Neural progenitor cell (in vitro differentiated cells): ENCODE measurements at places on chromosomes 16 and 17. TPM values are rescaled to one million over a fixed set of nuclear protein-coding genes. Genes with fewer than 3 reads are reported as not detected.
A peak's percentile ranks its signal among the peaks of the same experiment; 100 is the strongest.

The ASIC2 gene
- 0.87 and 2.3 TPM in 2 replicates for total RNA-seq

The LRRC3C gene
- total RNA-seq: not detected in 2 replicates

The CA5A gene
- total RNA-seq: not detected in 2 replicates

The LUC7L gene
- 198 and 231 TPM in 2 replicates for total RNA-seq

The PIRT gene
- not detected in 2 replicates for total RNA-seq

The PIPOX gene
- 3.7 and 8.8 TPM in 2 replicates for total RNA-seq

The ADORA2B gene
- total RNA-seq: 1.9 and 4.4 TPM in 2 replicates

The PSMC3IP gene
- 22.8 and 23.7 TPM in 2 replicates for total RNA-seq

The DPEP2 gene
- total RNA-seq: not detected in 2 replicates

The TMEM235 gene
- total RNA-seq: 0.09 TPM in 1 of 2 replicates, not detected in the other

The NOTUM gene
- 0.25 TPM in 1 of 2 replicates, not detected in the other for total RNA-seq

The CDK5RAP3 gene
- total RNA-seq: 104 and 168 TPM in 2 replicates

GRCh38 chr17:62674363-62674739, 46.9 kb downstream of the MRC2 start:
- no peak for DNase-seq
- no peak overlapping the region for H3K4me3 ChIP-seq
- H3K36me3 ChIP-seq: no peaks in the 10 kb centered on the region
- no peaks in the 10 kb centered on the region for H3K4me1 ChIP-seq
- no peak overlapping the region for H3K27ac ChIP-seq
- no peaks in the 10 kb centered on the region for H3K27me3 ChIP-seq

DNA sequence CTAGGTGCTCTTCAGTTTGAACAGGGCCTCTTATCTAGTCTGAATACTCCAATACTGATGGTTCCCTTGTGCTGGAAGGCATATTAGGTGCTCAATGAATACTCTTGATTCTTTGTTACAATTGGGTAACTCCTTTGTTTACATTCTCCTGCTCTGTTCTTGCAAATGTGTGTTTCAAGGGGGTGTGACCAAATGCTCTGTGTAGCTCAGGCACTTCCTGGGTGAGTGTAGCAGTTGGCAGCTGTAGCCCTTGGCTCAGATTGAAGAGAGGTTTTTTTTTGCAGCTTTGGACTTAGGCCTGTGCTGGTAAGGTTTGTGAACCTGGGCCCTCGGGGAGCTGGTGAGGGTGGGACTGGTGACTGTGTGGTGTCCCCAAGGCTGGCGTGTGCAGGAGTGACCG, 20.2 kb downstream of the TBCD start:
- H3K36me3 ChIP-seq: peaks cover 14% of the 10 kb centered on the region
- no peak for DNase-seq
- H3K4me3 ChIP-seq: no peak overlapping the region
- H3K27ac ChIP-seq: no peak overlapping the region
- no peaks in the 10 kb centered on the region for H3K4me1 ChIP-seq
- no peaks in the 10 kb centered on the region for H3K27me3 ChIP-seq

DNA sequence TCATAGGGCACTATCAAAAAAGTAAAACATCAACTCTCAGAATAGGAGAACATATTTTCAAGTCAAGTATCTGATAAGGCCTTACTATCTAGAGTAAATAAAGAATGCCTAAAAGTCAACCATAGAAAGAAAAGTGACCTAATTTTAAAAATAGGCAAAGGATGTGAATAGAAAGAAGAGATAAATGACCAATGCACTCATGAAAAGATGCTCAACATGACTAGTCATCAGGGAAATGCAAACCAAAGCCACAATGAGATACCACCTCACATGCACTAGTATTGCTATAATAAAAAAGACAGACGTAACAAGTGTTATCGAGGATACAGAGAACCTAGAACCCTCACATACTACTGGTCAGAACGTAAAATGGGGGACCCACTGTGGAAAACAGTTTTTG, 90.8 kb downstream of the DYNLRB2 start:
- no peak for DNase-seq
- H3K27ac ChIP-seq: no peak overlapping the region
- H3K4me3 ChIP-seq: no peak overlapping the region
- H3K27me3 ChIP-seq: no peaks in the 10 kb centered on the region

GRCh38 chr17:39605492-39606433, 2.0 kb downstream of the NEUROD2 start:
- no peaks in the 10 kb centered on the region for H3K36me3 ChIP-seq
- peak; percentile 79 for DNase-seq
- peaks cover 23% of the 10 kb centered on the region for H3K4me1 ChIP-seq

DNA sequence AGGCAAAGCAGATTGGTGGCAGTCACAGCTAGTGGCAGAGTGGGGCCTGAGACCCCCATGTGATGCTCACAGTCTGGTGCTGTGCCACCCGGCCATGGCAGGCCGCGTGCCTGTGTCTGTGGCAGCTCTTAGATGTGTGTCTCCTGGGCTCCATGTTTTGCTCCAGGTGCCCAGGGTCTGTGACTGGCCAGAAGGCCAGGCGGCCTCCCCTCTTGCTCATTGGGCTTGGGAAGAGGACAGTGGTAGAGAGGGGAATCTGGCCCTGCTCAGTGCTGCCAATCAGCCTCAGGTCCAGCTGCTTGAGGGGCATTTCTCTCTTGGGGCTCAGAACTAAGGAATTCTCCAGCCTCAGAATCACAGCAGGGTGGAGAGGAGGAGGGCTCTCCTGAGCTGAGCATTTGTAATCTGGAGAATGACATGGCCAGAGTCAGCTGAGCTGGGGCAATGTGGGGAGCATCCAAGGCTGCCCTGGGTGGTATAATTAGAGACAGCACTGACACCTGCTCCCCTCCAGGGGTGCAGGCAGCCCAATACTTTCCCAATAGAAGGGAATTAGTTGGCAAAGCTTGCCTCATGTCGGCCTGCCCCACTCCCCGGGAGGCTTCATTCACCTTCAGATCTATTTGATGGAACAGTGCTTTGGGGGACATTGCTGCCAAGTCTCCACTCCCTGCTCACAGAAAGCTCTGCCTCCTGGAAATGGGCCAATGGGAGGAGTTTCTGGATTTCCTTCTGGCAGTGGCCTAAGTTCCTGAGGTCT, 2.7 kb upstream of the LASP1NB start:
- DNase-seq: peak; percentile 83
- no peaks in the 10 kb centered on the region for H3K36me3 ChIP-seq
- H3K4me1 ChIP-seq: peaks cover 32% of the 10 kb centered on the region
- H3K27ac ChIP-seq: peak overlapping the region; percentile 88

- DNase-seq: peak; percentile 60
- peaks cover 43% of the 10 kb centered on the region for H3K4me1 ChIP-seq
- H3K36me3 ChIP-seq: no peaks in the 10 kb centered on the region
- no peak overlapping the region for H3K27ac ChIP-seq
- H3K27me3 ChIP-seq: no peaks in the 10 kb centered on the region
Observed at GRCh38 chr16:19879241-19879792, 5.3 kb downstream of the GPRC5B start.

- no peak overlapping the region for H3K27ac ChIP-seq
- no peaks in the 10 kb centered on the region for H3K36me3 ChIP-seq
- H3K4me1 ChIP-seq: no peaks in the 10 kb centered on the region
- no peak for DNase-seq
- no peak overlapping the region for H3K4me3 ChIP-seq
- peaks cover 39% of the 10 kb centered on the region for H3K27me3 ChIP-seq
Observed at GRCh38 chr17:47774331-47774730, 41.3 kb downstream of the TBX21 start.

DNA sequence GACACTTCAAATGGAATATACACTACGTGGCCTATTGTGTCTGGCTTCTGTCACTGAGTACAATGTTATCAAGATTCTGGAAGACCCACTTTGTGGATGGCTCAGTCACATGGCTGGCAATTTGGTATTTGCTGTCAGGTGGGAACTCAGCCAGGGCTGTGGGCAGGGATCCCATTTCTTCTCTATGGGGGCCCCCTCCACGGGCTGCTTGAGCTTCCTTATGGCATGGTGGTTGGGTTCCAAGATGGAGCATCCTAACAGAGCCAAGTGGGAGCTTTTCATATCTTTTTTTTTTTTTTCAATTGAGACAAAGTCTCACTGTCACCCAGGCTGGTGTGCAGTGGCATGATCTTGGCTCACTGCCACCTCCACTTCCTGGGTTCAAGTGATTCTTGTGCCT, 18.0 kb upstream of the CEP20 start:
- no peak for DNase-seq
- H3K27ac ChIP-seq: no peak overlapping the region
- H3K36me3 ChIP-seq: no peaks in the 10 kb centered on the region
- no peaks in the 10 kb centered on the region for H3K4me1 ChIP-seq
- H3K27me3 ChIP-seq: no peaks in the 10 kb centered on the region

DNA sequence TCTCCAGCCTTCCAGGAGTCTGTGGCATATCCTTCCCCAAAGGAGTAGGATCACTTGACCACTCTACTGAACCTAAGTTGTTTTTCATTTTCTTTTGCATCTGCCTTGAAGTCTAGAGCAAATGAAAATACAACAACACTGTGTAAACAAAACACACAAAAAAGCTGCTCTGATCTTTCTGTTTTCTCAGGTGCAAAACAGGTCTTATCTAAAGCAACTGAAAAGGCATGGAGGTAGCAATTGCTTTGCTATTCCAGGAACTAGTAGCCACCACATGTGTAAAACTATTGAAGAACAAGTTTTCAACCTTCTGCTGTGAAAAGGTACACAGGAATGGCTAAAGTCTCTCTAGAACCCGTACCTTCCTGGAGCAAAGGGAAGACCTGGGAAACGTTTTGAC, 127.1 kb downstream of the PITPNC1 start:
- H3K4me1 ChIP-seq: no peaks in the 10 kb centered on the region
- H3K27ac ChIP-seq: no peak overlapping the region
- no peak overlapping the region for H3K4me3 ChIP-seq
- DNase-seq: no peak
- no peaks in the 10 kb centered on the region for H3K27me3 ChIP-seq

DNA sequence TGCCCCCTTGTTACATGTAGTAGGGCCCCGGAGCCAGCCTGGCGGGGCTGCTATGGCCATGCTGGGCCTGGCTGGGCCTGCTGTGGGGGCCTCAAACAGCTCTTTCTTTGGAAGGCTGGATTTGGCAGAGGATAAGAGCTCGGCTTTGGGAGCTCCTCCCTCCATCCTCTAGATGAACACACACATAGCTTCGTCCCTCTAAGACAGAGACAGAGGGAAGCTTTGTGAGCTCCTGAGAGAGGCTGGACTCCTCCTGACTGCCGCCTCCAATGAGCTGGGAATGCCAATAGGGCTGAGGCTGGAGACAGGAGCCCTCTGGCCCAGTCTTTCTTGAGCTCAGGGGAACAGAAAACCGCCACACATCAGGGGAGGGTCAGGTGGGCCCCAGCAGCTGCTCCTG, 37.3 kb upstream of the CDC42EP4 start:
- peak; percentile 86 for DNase-seq
- H3K4me3 ChIP-seq: no peak overlapping the region
- H3K36me3 ChIP-seq: no peaks in the 10 kb centered on the region
- H3K27ac ChIP-seq: peak overlapping the region; percentile 75
- peaks cover 33% of the 10 kb centered on the region for H3K4me1 ChIP-seq

DNA sequence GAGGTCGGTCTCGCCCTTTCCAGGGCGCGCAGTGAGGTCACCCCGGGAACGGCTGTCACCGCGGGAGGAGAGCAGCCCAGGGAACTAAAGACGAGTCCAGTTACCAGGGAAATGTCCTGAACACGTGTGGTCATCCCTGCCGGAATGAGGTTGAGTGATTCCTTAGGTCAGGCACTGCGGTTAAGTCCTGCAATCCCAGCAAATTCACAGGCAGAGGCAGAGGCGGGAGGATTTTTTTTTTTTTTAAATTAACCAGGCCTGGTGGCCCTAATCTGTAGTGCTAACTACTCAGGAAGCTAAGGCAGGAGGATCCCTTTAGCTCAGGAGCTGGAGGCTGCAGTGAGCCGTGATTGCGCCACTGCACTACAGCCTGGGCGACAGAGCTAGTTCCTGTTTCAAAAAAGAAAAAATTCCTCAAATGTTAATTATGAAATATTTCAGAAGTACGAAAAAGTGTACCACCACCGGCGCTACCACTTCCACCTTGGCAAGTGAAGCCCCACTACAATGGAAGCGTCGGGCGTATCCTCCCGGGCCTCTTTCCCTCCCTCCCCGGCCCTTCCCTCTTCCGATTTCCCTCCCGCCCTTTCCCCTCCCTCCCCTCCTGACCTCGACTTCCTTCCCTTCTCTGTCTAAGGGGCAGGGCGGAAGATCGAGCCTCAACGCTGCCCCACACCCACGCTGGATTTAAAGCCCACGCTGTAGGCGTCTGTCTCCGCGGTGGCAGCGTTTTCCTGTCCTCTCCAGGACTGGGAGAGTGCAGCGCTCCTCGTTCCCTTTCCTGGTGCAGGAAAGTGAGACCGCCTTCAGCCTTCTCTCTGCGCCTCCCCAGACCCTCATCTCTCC, 27.3 kb downstream of the SLFN11 start:
- no peak overlapping the region for H3K27ac ChIP-seq
- H3K4me3 ChIP-seq: peak overlapping the region; percentile 45
- H3K4me1 ChIP-seq: no peaks in the 10 kb centered on the region
- no peaks in the 10 kb centered on the region for H3K36me3 ChIP-seq
- peak; percentile 38 for DNase-seq

DNA sequence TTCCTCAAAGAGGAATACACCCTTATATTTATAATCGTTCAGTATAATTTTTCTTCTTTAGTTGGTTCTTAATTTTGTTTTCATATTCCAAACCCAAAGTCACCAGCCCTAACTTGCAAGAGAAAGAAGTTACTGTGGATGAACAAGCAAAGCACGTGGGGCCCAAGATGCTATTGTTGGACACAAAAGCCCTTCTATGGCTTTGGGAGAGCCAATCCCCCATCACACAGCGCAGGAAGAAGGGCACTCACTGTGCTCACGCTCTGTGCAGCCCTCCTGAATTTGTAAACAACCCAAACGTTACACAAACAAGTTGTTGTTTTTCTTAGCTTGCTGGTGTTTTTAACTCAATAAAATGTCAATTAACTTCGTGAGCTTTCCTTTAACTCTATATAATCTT, 22.5 kb downstream of the SPPL2C start:
- no peak overlapping the region for H3K27ac ChIP-seq
- H3K4me3 ChIP-seq: no peak overlapping the region
- H3K4me1 ChIP-seq: peaks cover 19% of the 10 kb centered on the region
- H3K36me3 ChIP-seq: no peaks in the 10 kb centered on the region
- no peaks in the 10 kb centered on the region for H3K27me3 ChIP-seq
- no peak for DNase-seq

DNA sequence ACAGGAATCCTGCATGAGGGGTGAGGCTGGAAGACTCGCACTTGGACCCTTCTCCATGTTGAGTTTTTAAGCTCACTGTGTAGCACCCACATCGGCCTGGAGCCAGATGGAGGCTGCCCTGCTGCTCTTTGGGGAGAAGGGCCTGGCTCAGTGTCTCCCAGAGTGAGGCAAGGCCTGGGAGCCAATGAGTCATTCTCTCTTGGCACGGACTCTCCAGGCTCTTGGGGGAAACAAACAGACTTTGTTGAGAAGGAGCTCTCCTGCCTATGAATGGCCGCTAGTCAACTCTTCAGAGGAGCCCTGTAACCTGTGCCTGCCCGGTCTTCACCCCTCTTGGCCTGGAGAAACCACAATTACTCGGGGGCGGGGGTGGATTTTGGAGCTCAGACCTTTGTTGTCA, 50.8 kb upstream of the MAF start:
- peaks cover 6% of the 10 kb centered on the region for H3K4me1 ChIP-seq
- H3K27me3 ChIP-seq: no peaks in the 10 kb centered on the region
- DNase-seq: no peak
- no peaks in the 10 kb centered on the region for H3K36me3 ChIP-seq

GRCh38 chr17:10702574-10702973, 5.2 kb downstream of the ADPRM start:
- H3K27me3 ChIP-seq: no peaks in the 10 kb centered on the region
- H3K4me3 ChIP-seq: no peak overlapping the region
- no peak overlapping the region for H3K27ac ChIP-seq
- no peak for DNase-seq
- peaks cover 8% of the 10 kb centered on the region for H3K36me3 ChIP-seq
